ENCODE measurements at places on chromosomes 7 and 10.
A peak's percentile ranks its signal among the peaks of the same experiment; 100 is the strongest.

GRCh38 chr7:38736138-38736537 lies 105.0 kb upstream of the AMPH start:
- no peak for DNase-seq

GRCh38 chr7:157690833-157691585 lies 354.2 kb downstream of the DNAJB6 start:
- peak; percentile 32 for DNase-seq

GRCh38 chr10:624605-625332 lies 64.7 kb downstream of the DIP2C start:
- DNase-seq = peak; percentile 62

DNA sequence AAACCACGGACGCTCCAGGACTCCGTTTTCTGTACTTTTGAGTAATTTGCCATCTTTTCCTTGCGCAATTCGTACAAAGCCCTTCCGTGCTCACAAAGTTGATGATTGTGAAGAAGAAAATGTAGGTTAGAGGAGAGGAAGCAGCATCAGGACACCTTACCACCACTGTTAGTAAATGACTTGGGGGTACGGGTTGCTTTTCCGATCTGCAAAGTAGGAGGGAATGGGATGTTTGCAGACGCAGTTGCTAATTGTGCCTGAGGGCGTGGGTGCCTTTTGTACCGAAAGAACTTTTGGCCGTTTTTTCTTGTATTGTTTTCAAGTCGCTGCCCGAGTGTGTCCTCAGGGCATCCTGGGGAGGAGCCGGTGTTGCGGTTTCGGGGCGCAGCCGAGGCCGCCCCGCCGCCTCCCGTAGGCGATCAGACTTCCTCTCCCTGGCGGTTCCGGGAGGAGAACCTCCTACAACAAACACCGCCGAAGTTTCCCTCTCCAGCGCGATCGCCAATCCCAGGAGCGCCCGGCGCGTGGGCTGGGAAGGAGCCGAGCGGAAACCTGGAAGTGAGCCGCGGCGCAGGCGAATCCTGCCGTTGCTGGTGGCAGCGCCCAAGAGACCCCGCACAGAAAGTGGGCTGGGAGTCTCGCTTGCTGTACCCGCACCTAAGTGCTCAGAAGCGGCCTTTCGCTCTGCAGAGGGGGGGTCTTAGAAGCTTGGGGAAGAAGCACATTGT lies 1.0 kb downstream of the PRR15 start:
- peak; percentile 76 for DNase-seq

GRCh38 chr7:137592232-137592896 lies 248.8 kb upstream of the PTN start:
- DNase-seq = peak; percentile 72

- peak; percentile 50 for DNase-seq
These were observed 2.5 kb downstream of the TCF7L2 start for GRCh38 chr10:112952282-112953173.

DNA sequence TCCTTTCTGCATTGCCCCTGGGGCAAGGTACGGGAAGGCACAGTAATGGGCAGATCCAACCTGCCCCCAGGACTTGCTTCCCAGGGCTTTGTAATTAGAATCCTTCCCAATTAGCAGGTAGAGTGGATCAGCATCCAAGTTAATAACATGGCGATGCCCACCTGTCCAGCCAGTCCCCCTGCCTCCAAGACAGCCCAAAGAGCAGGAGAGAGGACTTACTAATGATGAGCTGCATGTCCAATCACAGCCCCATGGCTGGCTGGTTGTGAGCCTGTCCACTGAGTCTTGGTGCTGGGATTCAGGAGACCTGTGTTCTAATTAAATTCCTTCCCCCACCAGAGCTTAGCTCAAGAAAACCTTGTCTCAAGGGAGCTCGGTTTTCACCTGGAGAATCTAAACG lies 49.0 kb downstream of the RPS24 start:
- no peak for DNase-seq

DNA sequence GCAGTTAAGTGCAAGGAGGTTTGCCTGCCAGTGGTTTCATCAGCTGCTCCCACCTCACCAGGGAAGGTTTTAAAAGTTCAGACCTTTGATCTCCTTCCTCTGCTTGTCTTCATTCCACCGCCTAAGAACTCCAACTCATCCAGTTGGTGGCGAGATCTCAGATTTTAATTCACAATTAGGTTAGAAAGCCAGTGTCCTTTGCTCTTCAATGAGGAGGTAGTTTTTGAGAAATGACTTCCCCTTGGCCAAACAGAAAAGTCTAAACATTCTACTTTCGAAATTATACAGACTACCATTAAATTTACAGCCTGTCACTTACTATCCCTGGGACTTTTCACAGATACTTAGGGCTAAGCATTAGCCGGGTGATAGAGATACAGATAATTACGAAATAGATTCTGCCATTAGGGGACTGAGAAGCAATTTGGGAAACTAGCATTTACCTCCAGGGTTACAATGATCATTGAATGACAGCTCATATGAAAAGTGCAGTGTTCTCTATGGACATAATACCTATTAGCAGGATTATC lies 513.4 kb upstream of the GHITM start:
- DNase-seq = no peak

GRCh38 chr7:139023076-139023475 lies 12.8 kb downstream of the ZC3HAV1L start:
- DNase-seq = peak; percentile 29

DNA sequence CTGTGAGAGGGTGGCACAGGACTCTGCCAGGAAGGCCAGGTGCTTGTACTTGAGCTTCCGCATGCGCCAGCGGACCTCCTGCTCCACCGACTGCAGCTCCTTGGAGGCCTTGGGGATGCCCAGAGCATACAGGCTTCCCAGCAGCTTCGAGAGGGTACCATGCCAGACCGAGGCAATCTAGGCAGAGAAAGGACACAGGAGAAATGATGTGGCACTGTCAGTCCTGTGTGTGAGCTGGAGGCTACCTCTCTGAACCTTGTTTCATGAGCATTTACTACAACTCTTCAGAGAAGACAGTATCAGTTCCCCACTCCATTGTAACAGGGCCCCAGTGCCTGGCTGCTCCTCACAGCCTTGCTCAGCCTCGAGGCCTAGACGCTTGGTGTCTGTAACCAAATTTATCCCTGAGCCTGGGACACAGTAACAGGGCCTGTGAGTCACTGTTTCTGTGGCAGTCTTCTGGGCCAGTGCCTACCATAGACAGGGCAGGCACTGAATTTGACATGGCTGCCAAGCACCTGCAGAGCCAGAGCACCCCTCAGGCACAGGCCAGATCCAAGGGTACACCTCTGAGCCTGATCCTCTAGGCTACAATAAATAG lies 5.8 kb downstream of the TBRG4 start:
- no peak for DNase-seq

DNA sequence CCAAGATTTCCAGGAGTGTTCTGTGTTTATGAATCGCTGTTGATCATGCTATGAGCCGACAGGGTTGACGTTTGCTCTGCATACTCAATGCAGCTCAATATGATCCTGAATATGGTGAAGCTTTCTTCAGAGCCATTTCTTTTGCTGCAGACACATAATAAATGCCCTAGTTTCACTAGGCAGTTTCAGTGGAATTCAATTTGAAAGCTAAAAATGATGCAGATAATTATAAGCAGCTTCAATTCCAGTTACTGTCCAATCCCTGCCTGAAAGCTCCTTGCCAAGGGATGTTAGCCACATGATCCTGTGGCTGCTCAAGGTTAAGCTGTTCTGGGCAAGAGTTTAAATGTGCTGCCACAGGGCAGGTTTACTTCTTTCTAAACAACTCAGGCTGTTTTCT lies 805.6 kb downstream of the NRG3 start:
- no peak for DNase-seq

DNA sequence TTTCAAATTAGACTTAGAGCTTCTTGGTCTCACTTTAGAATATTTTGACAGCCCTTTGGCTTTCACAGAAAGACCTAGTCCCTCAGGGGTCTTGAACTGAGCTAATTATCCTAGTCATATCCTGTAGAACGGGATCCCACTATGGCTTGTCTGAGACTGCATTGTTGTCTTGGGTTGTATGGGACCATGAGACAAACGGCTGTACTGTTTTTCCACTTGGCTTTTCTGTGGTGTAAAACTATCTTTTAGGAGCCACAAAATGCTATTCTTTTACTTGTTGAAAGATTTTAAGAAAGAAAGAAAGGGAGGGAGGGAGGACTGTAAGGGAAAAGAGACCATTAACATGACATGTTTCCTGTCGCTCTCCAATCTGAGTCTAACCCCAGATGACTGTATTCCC lies 432.5 kb downstream of the AUTS2 start:
- no peak for DNase-seq
